Lung (tissue), 17 donors: ENCODE measurements at places on chromosomes 1 and 21. TPM values are rescaled to one million over a fixed set of nuclear protein-coding genes. Genes with fewer than 3 reads are reported as not detected.

Gene FCGR1A
- total RNA-seq, result 25.8 TPM

DNA sequence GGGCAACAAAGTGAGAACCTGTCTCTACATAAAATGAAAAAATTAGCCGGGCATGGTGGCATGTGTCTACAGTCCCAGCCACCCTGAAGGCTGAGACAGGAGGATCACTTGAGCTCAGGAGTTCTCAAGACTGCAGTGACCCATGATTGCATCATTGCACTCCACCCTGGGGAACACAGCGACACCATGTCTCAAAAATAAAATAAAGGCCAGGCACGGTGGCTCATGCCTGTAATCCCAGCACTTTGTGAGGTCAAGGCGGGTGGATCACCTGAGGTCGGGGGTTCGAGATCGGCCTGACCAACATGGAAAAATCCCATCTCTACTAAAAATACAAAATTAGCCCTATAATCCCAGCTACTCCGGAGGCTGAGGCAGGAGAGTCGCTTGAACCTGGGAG, 20.1 kb downstream of the ANKRD13C start:
- no peak for DNase-seq

Gene CAMK1G
- total RNA-seq, result 2.4 TPM

DNA sequence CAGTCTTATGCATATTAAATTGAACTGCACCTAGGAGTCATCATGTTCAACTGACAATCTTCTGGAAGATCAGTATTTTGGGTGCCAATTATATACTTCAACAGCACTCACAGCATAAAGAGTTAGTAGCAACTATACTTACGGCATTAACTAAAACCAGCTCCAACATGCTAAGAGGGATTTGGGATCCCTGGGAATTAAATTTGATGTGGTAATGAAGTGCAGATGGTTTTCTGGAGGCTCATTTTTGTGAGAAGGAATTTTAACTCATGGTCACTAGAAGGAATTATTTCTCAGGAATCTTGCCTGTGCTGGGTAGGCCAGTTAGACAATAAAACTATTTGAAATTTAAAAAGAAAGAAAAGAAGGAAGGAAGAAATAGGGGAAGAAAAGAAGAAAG, 18.3 kb downstream of the IFI44 start:
- DNase-seq, result no peak

DNA sequence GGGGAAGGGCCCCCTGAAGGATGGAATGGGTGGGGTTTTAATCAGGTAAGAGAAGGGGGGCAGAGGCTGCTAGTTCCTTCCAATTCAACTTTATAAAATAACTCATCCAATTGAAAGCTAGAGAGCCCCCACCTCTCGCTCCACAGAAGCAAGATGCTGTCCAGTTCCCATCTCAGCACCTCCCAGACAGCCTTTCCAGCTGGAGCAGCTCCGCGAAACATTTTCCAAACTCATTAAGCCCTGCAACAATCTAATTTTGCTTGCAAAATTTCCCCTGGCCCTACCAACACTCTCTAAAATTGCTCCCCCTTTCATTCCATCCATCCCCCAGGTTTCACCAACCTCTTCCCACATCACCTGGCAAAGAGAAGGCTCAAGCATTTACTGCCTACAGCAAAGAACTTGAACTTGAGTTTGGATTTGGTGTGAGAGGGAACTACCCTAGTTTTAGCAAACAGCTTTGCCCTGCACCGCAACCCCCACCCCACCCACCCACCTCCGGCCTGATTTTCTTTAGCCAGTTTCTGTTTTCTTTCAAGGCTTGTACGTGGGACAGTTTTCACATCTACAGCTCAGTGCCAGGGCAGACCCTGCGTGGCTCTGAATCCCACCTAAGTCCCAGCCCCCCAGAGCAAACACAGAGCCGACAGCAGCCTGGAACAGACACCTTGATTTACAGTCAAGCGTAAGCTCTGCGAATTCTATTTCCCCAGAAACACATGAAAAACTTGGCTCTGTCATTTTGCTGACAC, 46.7 kb downstream of the SYF2 start:
- peak; percentile 66 for DNase-seq

GRCh38 chr1:67089685-67090208, 35.8 kb upstream of the SLC35D1 start:
- DNase-seq, result no peak

- no peak for DNase-seq
These were observed 39.2 kb upstream of the CR1L start for GRCh38 chr1:207605444-207606361.

Gene RNF19B
- 38.1 TPM for total RNA-seq

GRCh38 chr1:212873518-212873917, 15.4 kb downstream of the FLVCR1 start:
- DNase-seq, result no peak

DNA sequence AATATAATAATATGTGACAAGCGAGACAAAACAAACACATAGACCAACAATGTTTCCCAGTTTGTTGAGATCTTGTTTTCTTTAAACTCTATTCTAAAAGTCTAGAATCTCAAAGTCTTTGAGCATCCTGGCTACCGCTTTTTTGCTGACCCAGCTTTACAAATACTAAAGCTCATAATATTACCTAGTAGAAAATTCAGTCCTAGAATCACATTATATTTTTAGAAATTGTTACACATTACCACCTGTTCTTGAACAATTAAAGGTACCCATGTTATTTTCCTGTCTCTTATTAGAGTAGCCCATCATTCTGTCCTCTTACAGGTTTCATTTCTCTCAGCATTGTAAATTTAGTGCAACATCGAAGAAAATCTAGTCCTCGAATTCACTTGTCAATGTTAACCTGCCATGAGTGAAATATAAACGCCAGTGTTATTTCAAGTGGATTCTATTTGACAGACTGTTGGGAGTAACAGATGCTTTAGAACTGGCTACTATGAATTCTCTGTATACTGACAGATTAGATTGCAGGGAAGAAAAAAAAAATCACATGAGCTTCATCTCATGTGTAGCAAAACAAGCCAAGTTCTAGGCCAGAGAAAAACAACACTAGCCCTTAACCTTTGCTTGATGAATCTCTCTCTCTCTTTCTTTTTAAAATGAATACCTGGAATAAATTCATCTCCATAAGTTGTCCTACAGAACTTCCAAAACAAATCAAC, 851.2 kb upstream of the ADAMTS5 start:
- DNase-seq, result no peak

DNA sequence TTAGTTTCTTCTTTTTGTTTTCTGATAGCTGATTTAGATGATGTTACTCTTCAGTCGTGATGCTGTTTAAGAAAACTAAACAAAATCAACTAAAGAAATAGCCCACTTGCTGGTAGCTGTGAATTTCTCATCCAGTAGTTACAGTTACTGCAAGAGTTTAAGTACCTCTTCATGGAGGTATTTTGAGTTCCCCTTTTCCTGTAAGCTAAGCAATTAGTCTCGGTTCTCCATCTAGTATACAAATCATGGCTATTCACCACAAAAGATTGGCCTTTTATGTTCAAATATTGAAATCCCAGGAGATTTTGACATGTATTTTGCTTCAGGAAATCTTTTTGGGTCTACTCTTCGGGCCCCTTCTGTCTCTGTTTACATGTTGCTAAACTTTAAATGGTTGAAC, 31.1 kb downstream of the HUNK start:
- DNase-seq, result no peak

DNA sequence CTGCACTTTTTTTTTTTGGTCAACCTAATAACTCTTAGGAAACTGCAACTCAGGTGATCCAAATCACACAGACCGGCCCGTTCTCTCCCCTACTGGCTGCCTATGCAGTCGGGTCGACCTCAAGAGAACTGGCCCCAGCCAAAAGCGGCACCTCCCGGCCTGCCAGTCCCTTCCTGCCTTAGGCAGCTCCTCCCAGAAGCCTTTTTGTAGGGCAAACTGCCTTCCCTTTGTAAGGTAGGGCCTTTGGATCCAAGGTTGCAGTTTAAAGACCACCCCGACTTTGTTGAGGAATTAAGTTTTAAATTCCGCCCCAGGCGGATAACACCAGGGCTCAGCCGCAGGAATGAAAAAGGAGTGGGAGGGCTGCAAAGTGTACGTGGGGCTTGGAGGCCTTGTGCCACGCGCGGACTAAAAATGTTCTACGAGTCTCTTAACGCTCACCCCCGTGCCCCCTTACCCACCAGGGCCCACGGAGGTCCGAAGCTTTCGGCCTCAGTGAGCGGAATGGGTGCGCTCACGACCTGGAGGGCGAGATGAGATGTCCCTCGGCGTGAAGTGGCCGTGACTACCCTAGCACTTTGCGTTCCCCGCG, 642 bp upstream of the ST3GAL3 start:
- peak; percentile 19 for DNase-seq

Gene RIPPLY3
- 0.18 TPM for total RNA-seq

Gene ATP1A4
- total RNA-seq, result not detected

GRCh38 chr1:184462155-184462554, 75.3 kb downstream of the C1orf21 start:
- DNase-seq, result no peak

Gene CLDN14
- total RNA-seq, result 0.15 TPM

Gene LORICRIN
- total RNA-seq, result not detected

DNA sequence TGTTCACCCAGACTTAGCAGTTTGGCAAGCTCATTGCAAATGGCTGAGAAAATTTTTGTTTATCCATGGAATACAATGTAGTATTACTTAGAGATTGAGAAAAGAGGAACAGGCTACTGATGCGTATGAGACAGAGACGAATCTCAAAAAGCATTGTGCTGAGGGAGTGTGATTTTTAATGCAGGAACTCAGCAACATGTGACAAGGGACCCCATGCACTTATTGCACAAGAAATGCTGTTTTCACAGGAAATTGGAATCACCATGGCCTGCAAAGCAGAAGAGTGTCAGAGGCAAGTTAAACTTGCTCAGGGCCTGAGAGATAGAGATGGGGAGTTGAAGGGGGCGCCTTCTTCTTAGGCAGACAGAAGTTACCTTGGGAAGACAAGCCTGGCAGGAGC, 32.6 kb upstream of the TLR5 start:
- DNase-seq, result peak; percentile 57

- DNase-seq, result peak; percentile 12
These were observed 21.9 kb upstream of the NEK2 start for GRCh38 chr1:211697356-211697755.

Gene TDRD5
- total RNA-seq, result 0.18 TPM

Gene PIGM
- 9.1 TPM for total RNA-seq
